ENCODE measurements at places on chromosomes 16 and 17.

DNA sequence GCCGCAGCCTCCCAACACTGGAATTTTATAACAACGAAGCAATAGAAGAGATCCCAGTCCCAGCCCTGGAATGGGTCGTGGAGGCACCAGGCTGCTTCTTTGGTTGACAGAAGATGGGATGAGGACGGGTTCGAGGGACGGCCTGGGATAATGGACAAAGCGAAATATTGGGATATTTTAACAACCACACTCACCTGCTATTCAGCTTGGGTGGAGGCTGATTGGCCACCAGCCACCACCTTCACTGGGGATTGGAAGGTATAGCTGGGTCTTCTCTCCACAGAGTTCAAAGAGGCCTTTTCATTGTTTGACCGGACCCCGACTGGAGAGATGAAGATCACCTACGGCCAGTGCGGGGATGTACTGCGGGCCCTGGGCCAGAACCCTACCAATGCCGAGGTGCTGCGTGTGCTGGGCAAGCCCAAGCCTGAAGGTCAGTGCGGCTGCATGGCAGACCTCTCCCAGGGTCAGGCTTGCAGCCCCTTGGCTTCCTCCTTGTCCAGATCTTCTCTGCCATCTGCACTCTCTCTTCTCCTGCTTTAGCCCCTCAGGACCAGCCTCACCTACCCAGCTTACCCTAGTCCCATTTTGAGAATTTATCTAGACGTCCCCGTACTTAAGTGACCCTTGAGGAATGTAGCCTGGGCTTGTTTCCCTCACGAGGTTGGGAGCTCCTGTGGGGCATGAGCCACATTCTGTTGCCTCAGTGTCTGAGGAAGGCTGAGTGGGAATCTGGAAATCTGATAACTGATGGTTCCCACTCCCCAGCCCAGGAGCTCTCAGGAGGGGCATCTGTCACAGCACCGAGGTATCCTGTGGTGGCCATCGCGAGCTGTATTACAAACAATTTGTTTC, 10.7 kb downstream of the MYL4 start:
- no peak for DNase-seq

DNA sequence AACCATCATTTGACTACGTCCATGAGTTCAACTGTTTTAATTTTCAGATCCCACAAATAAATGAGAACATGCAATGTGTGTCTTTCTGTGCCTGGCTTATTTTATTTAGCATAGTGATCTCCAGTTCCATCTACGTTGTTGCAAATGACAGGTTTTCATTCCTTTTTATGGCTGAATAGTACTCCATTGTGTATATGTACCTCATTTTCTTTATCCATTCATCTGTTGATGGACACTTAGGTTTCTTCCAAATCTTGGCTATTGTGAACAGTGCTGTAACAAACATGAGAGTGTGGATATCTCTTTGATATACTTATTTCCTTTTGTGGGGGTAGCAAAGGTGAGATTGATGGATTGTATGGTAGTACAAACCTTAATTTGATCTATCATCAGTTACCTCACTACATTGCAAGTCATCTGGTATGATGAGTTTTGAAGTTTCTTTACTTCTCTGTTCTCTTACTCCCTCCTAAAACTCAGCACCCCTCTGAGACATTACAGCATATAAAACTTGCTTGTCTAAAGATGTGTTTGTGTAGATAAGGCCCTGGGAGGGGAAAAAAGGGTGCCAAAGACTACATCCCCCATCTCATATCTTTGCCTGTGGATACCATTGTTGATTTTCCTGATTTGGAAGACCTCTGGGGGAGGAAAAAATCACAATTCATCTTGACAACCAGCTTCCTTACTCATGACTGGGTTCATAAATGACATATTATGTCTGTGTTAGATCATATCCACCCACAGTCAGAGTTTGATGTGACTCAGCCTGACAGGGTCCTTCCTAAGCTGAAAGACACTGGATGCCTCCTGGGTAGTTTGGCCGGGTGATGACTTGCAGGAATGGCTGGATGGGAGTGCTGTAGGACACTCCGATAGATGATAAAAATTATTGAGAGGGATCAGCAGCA, 47.6 kb downstream of the ABCA9 start:
- no peak for DNase-seq

GRCh38 chr16:82972331-82972919, 345.7 kb downstream of the CDH13 start:
- no peak for DNase-seq

GRCh38 chr17:75854881-75855309, 240 bp downstream of the WBP2 start:
- no peak for DNase-seq

DNA sequence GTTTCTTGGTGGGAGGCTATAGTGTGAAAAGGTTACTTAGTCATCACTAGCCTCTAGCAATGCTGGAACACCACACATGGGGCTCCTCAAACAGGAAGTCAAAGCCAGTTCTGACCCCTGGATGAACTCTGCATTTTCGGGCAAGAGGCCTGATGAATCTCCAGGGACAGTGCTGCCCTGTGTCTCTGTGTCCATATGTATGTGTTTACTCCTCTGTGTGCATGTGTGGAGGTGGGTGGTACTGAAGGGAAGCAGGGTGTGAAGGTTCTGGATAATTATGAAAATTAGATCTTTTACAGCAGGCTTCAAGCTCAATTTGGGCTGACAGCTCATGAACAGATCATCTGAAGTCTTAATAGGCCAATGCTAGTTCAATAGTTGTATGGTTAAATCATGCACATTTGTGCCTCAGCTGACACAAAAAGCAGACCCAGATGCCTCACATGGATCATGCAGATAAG, 133.6 kb downstream of the SNX11 start:
- DNase-seq = no peak

DNA sequence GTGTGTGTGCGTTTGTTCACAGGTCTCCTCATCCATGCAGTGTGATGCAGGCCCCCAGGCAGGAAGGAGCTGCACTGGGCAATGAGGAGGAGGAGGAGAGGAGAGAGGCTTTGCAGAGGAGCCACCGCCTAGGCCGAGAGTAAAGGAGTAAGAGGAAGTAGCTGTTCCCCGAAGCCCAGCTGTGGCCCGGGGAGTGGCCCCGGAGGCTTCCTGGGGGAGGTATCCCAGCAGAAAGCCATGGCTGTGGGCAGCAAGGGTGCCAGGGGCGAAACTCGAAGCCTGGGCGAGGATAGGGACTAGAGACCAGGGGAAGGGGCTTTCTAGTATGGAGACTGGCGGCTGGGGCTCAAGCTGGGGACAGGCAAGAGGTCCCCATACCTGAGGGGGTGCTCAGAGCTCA, 12.2 kb downstream of the C16orf95 start:
- no peak for DNase-seq

DNA sequence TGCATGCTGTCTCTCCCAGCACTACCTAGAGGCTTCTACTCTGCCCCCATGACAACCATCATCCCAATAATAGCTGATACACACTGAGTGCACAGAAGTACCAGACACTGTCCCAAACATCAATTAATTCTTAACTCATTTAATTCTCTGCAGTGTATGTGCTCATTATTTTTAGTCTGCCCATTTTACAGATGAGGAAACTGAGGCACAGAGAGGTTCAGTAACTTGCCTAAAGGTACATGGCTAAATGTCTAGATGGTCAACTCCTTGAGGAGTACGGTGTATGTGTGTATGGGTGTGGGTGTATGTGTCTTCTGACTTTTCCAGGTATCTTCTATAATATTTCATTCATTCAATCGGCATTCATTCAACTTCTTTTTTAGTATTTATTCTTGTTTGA, 407.9 kb downstream of the SOX9 start:
- DNase-seq = no peak

- DNase-seq = no peak
Measured at GRCh38 chr17:6276711-6277110, 158.2 kb downstream of the AIPL1 start.

- no peak for DNase-seq
Measured at GRCh38 chr17:30228011-30228410, 7.5 kb downstream of the SLC6A4 start.

DNA sequence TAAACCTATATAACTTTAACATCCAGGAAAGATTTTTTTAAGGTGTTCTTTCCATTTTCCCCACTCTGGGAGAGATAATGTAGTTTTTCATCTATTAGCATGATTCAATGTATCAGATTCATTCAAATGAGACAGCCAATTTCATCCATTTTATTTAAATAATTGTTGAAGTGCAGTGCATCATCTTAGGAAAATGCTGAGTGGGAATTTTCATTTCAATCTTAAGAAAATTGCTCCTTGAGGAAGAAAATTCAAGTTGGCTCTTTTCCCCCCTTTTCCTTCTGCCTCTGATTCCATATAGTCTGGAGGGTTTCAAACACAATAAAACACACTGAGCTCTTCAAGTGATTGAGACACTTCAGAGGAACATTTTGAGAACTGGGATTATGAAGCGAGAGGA, 3.4 kb upstream of the KCNJ16 start:
- no peak for DNase-seq

GRCh38 chr17:57436565-57436964, 180.2 kb downstream of the MSI2 start:
- DNase-seq = no peak

- DNase-seq = no peak
Measured at GRCh38 chr17:10735251-10735650, 5.4 kb upstream of the TMEM220 start.

GRCh38 chr17:530851-531250, 178.2 kb upstream of the RPH3AL start:
- no peak for DNase-seq

DNA sequence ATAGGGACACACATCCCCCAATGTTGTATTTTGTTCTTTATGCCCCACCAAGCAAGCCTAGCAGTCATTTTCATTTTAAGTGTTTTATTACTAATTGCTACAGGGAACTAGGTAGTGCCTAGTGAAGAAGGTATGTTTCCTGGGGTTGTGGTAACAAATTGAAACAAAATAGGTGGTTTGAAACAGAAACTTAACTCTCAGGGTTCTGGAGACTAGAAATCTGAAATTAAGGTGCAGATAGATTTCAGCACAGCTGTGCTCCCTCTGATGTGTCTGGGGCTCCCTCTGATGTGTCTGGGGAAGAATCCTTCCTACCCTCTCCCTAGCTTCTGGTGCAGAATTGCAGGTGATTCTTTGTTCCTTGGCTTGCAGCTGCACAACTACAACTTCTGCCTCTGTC, 390.1 kb downstream of the ZFHX3 start:
- DNase-seq = no peak

- DNase-seq = no peak
Measured at GRCh38 chr16:694863-695354, 4.7 kb upstream of the WDR24 start.

- DNase-seq = no peak
Measured at GRCh38 chr16:57374067-57374534, 1.8 kb downstream of the CX3CL1 start.

DNA sequence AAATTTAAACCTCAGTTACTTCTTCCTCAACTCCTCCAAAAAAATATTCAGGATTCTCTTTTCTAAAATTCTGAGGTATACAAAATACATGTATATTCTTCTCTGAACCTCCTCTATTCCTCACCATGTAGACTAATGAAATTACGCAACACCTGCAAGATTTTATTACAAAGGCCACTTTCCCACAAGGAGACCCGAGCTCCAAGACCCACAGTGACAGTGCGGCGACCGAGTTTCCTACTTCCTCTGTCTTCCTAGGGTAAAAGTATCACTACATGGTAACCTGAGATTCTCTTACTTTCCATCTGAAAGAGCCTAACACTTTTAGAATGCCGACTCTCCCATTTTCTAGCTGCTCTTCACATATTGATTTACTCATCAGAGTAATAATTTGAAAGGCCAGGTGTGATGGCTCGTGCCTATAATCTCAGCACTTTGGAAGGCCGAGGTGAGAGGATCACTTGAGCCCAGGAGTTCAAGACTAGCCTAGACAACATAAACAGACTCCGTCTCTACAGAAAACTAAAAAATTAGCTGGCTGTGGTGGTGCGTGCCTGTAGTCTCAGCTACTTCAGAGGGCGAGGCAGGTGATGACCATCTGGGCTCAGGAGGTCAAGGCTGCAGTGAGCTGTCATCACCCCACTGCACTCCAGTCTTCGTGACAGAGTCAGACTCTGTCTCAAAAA, 35.7 kb downstream of the CYTH1 start:
- DNase-seq = no peak

All from DMS 273 treated with DMSO at 0.1 percent for 48 hours (cell line).